ENCODE measurements at places on chromosomes 13 and 19.

DNA sequence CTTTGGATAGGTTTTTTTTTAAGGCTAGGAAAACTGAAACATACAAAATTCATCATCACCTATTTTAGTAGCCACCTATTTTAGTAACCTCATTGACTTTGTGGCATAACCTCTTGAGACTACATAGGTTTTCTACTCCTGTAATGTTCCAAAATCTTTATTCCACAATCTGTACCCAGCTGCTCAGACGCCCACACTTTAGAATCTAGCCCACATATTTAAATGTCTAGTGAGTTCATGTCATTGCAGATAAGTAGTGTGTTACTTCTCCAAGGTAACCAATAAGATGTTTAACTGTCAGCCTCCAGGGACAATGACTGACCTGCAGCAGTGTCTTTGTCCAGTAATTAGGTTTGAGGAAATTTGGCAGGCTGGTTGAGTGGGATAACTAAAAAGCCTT, 330.2 kb downstream of the MZT1 start:
- DNase-seq = no peak

GRCh38 chr19:15185188-15185587, 15.6 kb downstream of the NOTCH3 start:
- DNase-seq = no peak

GRCh38 chr19:50794876-50795663, 4.9 kb downstream of the ACP4 start:
- no peak for DNase-seq

DNA sequence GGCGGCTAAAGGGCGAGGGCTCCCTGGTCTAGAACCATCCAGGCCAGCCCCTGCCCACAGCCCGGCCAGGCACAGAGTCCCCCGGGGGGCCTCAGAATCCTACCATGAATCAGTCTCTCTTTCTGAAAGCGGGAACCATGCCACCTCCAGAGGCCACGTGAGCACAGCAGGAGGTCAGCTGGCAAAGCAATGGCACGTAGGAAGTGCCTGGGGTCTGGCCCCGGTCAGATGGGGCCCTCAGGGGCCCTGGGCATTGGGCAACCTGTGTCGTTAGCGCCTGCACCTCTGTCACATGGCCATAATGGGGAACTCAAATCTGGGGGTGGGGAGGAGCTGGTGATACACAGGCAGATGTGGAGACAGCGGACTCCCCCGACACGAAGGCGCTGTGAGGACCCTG, 8.8 kb downstream of the MFSD12 start:
- no peak for DNase-seq

- DNase-seq = no peak
Observed at GRCh38 chr13:113152691-113152983, 5.8 kb upstream of the PROZ start.

GRCh38 chr19:6891761-6892385, 4.5 kb downstream of the ADGRE1 start:
- DNase-seq = no peak

DNA sequence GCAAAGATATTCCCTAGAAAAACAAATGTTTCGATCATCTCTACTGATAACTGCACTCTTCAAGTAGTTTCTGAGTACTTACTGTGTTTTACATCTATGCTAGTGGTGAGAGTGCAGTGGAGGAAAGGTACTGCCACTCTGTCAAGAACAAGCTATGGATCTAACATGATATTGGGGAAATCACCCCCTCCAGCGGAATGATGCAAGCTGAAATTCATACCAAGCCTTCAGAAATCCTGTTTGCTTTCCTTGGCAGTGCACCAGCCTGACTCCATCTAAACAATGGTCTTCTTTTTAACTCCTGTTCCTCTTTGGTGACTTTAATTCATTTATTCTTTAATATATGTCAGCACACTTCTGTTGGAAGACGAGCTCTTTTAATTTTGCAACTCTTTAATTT, 238.0 kb downstream of the PCDH9 start:
- no peak for DNase-seq

DNA sequence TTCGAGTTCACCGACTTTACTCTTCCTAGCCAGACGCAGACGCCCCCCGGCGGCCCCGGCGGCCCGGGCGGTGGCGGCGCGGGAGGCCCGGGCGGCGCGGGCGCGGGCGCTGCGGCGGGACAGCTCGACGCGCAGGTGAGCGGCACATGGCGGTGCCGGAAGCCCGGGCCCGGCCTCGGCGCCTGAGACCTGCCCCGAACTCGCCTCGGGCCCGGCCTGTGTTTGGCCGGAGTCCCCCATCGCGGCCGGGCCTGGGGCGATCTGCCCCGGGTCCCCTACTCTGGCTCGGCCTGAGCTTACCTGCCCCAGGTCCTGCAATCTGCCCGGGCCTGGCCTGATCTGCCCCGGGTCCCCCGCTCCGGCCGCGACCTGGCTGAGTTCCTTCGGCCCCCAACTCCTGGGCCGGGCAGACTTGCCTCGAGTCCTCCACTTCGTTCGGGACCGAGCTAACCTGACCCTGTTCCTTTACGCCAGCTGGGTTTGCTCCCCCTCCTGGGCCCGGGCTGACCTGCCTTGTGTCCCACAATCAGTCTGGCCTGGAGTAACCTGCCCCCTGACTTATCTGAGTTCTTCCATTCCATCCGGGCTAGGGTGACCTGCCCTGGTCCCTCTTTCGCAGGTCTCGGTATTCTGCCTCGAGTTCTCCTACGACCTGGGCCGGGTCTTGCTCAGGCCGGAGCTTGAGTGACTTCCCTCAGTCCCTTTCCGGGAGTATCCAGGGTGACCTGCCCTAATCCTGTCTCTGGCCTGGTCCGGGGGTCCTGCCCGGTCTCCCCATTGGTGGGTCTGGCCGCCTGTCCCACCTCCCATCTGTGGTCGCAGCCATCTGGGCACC, 764 bp downstream of the UPF1 start:
- DNase-seq = no peak

DNA sequence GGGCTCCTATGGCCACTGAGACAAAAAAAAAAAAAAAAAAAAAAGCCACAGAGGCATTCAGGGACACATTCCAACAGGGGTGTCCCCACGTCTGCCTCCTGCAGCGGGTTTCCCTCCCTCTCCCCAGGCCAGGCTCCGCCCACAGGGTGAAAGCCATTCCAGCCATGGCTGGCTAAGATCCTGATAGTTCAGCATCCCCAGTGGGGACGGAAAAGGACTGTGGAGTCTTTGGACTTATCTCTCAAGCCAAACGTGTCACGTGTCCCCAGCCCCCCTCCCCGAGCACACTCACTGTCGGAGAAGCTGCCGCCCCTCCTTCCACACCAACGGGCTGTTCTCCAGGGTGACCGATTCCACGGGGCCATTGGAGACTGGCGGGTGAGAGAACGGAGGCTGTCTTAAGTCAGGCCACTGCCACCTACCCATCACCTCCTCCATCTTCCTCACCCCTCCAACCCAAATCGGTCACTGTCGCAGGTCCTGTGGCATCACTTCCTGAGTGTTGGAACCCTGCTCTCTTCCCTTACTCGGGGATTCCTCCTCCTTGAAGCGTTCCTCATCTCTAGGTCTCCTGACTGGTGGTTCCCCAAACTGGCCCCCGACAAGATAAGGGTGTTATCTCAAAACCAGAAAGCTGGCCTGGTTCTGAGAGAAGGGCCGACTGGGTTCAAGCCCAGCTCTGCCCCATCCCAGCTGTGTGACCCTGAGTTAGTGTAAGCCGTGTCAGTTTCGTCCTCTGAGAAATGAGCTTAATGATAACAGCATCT, 9.1 kb upstream of the FKRP start:
- DNase-seq = no peak

DNA sequence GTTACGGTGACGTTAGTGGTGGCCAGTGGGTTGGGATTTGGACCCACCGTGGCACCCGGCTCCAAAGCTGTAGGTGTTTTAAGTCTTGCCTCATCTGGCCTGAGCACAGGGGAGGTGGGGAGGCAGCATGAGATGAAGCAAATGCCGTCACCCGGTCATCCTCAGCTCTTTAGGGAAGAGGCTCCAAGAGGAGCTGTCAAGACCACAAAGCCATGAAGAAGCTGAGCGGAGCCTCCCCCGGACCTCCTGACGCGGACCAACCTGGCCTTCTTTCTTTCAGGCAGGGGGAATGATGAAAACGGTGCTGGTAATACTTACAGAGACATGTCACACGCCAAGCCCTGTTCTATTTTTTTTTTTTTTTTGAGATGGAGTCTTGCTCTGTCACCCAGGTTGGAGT, 7.4 kb downstream of the ACTMAP start:
- no peak for DNase-seq

- no peak for DNase-seq
Observed at GRCh38 chr19:57682226-57682766, 519 bp downstream of the ZNF551 start.
